ENCODE measurements at places on chromosomes 4 and X.

DNA sequence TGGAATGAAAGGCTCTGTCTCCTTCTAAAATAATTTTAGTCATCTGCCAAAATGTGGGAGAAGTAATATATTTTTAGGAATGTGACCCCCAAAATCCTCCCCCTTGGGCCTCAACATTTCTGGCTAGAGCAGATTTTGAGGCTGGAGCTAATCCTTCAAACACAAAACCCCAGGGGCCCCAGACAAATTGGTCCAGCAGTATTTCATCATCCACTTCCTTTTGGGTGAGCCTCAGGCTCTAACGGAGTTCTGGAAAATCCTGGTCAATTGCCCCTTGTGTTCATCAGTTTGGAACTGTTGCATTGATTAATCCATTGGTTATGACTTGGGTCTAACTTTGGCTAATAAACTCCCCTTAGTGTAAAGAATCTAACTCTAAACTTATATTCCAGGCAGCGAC is 67.4 kb upstream of the PCDH19 start:
- no peak for DNase-seq

- no peak for DNase-seq
Observed at GRCh38 chr4:121272526-121272925, 108.3 kb downstream of the QRFPR start.

DNA sequence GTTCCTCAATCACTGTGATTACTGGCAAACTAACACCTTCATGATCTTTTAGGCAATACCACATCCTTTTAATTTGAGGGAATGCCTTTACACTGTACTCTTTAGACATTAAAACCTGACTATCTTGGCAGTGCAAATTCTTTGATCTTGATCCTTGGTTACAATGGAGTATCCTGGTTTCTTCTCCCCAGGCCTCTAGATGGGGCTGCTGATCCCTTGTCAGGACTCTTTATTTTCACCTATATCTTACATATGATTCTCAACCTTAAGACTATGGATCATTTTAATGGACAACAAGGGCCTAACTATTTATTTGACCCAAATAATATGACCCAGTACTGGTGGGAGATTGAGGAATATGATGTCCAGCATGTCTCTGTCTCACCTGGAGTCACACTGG is 1005.5 kb upstream of the INTU start:
- no peak for DNase-seq

- no peak for DNase-seq
Observed at GRCh38 chrX:632366-633042, 1.9 kb downstream of the SHOX start.

GRCh38 chrX:13470685-13470977 is 98.8 kb upstream of the EGFL6 start:
- DNase-seq: no peak

DNA sequence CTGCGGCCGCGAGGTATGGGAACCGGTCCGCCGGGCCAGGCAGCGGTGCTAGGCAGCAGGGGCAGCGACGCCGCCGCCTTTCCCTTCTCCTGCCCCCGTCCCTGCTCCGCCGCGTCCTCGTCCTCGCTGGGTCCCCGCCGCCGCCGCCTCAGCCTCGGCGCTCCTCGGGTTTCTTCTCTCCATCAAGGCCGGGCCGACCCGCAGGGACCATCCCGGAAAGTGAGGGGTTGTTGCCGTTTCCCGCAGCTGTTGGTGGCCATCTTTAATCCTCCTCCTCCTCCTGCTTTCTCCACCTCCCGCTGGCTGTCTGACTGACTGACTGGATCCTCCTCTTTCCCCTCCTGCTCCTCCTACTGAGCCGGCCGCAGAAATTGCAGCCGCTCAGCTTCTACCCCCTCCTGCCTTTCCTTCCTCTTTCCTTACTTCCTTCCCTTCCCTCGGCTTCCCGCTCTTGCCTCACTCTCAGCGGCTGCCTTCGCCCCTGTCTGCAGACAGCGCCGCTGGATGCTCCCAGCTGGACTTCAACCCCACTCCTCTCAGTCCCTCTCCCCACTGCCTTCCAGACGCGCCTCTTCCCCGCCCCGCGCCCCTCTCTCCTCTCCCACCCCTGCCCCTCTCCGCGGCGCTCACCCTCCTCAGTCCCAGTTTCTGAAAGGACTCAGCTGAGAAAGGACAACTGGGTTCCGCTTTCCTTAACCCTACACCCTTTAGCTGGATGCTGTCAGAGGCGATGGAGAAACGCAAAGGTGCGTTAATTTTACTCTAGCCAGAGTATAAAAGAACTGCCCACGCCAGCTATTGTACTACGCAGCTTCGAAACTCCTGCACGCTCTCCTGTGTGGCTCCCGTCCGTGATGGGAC is at the start of gene WDFY3:
Gene WDFY3, minus strand, starts transcription at position 309 of the 861 bp plus-strand sequence. CDS start 106,099 bp downstream, outside the sequence.
- peak; percentile 53 for DNase-seq

DNA sequence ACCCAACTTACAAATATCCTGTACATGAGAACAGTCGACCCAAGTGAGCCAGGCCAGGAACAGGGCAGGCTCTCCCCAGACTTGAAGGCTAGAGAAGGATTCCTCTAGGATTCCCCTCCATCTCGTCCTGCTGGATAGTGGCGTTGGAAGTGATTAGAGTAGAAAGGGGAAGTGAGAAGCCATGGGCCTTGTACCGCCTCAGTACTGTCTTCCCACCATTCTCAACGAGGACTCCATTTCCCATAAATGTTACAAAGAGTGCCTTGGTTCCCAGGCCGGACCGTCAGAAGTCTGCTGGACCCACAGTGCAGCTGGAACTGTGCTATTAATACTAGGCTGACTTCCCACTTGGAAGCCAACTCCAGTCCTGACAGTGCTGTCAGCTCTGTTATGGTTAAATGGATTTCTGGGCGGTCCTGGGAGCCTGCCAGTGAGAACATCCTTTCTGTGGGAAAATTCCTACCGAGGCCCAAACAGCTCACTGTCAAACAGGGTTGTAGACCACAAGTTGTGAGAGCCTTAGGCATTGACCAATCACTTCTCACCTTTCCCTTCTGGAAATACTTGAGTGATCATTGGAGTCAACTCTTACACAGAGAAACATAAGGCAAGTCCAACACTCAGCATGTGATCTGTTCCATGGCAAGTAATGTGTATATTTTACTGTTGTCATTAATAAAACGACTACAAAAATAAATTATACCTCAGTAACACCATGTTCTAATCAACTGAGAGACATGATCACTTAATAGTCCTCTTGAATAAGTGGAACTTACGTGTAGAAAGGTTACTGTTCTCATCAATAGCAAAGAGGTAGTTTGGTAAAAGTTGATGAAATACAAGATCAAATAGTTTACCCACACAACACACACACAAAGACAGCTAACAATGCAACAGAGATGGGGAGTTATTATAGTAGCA is 58.4 kb downstream of the AMELX start:
- DNase-seq: no peak

DNA sequence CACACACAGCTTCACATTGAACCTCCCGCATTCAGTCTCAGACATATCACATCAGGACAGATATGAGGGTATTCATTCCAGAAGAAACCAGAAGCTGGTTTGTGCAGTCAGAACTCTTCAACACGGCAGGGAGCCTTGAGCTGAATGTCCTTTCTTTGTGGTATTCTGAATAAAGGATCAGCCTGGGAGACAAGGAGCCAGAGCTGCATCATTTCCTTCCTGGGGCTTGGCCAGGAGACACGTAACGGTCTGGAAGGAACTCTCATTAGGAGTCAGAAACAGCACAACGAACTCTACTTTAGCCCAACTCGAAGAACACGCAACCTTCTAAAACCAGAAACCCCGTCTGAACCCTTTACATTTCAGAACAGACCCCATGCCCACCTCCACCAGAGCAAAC is 46.4 kb downstream of the KDR start:
- peak; percentile 65 for DNase-seq

DNA sequence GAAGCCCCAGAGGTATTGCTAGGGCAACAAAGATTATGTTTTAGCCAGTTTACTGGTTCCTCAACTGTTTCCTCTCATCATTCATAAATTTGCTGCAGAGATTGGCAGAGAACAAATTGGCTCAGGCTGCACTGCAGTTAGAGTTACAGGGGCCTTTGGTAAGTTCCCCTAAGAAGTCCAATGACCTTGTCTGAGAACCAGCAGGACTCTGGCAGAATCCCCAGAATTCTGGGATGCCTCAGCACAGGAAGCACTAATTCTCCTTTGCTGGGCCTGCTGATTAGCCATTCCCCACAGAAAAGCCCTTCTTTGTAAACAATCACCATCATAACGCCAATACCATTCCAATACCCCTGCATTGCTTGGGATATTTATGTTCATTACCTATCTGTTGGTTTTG is 151.3 kb downstream of the USP46 start:
- DNase-seq: no peak

GRCh38 chrX:48451708-48452107 is 18.4 kb downstream of the SLC38A5 start:
- no peak for DNase-seq

DNA sequence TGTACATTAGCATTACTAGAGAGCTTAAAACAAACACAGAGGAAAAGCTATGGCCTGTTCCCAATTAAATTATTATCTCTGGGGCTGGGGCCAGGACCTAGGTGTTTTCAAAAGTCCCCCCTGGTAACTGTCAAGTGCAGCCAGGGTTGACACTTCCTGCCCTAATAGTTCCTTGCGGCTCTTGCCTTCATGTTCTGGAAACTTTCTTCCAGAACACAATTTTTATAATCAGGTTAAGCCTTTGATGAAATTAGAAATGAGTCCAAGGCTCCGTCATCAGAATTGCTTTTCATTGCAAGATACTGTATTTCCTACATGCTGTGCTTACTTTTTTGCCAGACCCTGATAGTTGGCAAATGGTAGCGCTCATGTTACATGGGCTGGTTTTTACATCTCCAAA is 229.6 kb downstream of the UNC5C start:
- no peak for DNase-seq

DNA sequence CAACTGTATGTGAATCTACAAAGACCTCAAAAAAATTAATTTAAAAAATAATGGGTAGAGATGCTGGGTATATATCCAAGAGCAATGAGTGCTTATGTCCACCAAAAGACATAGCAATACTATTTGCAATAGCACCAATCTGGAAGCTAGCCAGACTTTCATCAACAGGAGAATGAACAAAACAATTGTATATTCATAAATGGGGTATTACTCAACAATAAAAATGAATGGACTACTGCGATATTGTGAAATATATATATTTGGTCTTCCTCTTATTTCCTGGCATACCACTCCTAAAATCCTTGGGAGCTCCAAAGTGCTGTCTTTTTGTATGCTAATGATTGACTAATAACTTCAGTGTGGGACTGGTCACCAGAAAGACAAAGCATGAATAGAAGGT is 77.5 kb downstream of the MSN start:
- DNase-seq: no peak

DNA sequence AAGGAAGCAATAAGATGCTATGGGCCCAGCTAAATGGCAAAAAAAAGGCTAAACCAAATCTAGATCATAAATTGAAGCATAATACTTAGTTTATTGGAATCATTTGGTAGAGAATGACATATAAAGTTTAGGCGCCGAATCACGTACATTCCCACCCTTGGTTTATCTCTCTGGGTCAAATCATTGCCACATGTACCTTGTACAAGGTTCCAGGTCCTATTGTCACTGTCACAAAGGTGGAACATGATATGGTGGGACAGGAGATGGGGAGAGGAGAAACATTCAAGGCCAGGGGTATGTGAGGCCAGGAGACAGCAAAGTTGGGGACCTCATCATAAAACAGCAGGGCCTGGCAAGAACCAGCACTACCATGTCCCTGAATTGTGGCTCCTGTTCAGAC is 13.4 kb downstream of the MAML3 start:
- DNase-seq: no peak

DNA sequence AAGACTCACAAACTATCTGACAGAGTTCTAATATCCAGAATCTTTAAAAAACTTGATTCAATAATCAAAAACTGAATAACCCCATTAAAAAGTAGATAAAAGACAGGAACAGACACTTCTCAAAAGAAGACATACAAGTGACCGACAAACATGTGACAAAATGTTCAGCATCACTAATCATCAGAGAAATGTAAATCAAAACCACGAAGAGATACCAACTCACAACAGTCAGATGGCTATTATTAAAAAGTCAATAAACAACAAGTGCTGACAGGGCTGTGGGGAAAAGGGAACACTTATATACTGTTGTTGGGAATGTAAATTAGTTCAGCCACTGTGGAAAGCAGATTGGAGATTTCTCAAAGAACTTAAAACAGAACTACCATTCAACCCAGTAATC is 138.1 kb upstream of the RASGEF1B start:
- DNase-seq: no peak

DNA sequence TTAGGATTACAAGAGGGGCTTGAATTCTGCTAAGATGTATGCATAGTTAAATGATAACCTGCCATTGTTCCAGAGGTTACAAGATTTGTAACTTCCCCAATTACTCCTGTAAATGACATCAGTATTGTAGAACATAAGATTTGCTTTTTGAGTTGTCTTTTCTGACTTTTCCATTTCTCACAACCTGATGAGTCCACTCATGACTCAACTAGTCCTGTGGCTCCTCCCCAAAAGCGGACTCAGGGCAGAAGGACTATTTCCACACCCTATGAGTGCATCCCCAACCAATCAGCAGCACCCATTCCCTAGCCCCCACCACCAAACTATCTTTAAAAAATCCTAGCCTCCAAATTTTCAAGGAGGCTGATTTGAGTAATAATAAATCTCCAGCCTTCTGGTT is 54.7 kb downstream of the HOPX start:
- DNase-seq: no peak

DNA sequence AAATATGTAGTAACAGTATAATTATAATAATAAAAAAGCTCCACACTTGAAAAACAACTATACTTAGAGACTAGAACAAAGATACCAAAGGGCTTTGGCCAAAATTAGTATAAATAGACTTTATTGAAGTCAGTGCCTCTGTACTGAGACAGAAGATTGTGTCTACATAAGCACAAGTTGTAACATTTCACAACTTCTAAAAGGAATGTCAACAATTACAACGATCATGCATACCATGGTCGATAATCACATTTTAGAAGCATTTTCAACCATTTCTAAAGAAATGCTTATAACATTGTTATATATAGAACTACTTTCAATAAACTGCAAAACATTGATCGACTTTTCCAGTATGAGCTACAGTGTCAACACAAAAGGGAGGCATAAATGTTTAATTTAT is 57.0 kb downstream of the DHX15 start:
- no peak for DNase-seq

DNA sequence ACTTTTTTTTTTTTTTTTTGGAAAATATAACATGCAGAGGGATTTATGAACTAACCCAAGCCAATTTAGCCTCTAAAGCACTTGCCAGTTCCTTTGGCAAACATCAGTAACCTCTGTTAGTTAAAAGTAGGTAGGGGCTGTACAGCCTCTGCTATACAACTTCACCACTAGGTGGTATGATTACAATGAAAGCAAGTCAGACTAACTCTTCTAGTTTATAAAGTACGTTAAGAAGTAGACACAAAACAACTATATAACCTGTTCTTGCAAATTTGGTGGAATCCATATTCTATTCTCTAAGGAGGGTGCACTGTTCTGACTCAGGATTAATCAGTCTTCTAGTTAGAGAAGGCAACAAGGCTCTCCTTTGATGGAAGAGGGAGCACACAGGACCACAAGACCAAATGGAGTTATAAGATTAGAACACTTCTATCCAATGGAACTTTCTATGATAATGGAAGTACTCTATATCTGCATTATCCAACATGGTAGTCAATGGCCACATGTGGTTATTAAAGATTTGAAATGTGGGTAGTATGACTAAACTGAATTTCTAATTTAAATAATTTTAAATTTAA is 12.8 kb downstream of the AIMP1 start:
- no peak for DNase-seq

GRCh38 chrX:108494406-108495090 is 54.9 kb downstream of the COL4A5 start:
- DNase-seq: no peak
